ENCODE measurements at places on chromosomes 5 and 9.

- no peak for DNase-seq
Observed at GRCh38 chr9:125965477-125965876, 218.3 kb downstream of the PBX3 start.

GRCh38 chr5:103902893-103903292 is 340.3 kb upstream of the NUDT12 start:
- DNase-seq = no peak

DNA sequence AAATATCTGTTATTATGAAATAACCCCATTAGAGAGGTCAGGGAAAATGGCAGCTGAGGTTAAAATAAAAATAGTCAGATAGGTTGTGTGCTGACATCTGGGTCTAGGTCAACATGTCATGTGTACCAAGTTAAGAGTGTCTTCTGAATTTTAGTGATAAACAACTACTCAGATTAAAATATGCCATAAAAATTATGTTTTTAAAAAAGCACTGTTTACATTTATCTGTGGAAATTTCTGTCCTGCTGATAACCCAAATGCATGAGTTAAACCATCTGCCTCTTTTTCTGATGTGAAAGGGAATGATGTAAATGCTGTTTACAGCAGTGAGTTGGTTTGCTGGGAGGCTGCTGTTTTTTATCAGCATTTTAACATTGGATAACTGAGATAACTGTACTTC is 361.2 kb upstream of the TARS1 start:
- DNase-seq = no peak

- peak; percentile 46 for DNase-seq
Observed at GRCh38 chr9:7756088-7756487, 43.5 kb downstream of the DMAC1 start.

DNA sequence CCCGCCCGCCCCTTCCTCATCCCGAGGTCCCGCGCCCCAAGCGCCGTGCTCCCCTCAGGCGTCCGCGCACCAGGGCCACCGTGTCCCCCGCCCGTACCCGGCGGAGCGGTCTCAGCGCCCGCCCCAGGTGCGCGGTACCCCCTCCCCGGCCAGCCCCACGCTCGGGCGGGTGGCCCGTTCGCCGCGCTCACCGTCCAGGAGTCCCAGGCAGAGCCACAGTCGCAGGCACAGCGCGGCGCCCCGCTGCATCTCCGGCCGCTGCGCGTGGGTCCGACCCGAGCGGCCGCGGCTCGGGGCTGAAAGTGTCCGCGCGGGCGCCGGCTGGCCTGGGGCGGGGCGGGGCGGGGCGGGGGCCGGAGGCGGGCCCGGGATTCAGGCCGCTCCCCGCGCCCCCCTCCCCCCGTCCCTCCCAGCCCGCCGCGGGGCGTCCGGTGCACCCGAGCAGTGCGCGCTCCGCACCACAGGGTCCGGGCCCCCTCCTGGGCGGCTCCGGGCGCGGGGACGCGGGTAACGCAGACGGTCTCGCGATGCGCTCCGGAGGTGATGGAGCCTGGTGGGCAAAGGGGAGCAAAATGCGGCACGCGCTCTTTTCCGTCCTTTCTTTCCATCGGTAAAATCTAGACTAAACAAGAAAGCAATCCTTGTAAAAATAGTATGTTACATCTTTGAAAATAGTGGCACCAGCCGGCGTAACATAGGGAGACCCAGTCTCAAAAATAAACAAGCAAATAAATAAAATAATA is at the start of gene FLT4:
TSS of gene FLT4 (minus strand) at position 304 of the 743 bp plus-strand sequence. CDS start at position 249, 55 bp downstream.
- DNase-seq = no peak

GRCh38 chr9:71675857-71676165 is 92.5 kb downstream of the CEMIP2 start:
- no peak for DNase-seq

DNA sequence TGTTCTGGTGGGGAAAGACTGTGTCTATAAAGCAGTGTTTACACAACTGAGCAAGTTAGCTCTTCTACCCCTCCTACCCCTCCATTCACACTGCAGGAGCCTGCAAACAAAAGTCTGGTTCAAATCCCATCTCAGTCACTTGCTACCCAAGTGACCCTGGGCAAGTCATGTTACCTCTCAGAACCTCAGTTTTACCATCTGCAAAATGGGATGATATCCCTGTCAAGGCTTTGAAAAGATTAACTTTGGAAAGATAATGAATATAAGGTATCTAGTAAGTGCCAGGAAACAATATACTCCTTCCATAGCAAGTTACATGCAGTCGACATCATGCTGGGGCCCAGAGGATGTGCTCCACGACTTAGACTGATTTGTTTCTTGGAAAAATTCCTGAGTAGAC is 161.5 kb downstream of the SEC61B start:
- no peak for DNase-seq
